ENCODE measurements at places on chromosomes 2 and 18. TPM values are rescaled to one million over a fixed set of nuclear protein-coding genes. Genes with fewer than 3 reads are reported as not detected.

PRKAG3 gene
- total RNA-seq: under 0.01 TPM

SGO2 gene
- total RNA-seq: 28.6 TPM

MYO7B gene
- under 0.01 TPM for total RNA-seq

FAM237A gene
- not detected for total RNA-seq

NPPC gene
- not detected for total RNA-seq

HRH4 gene
- total RNA-seq: under 0.01 TPM

CCDC74B gene
- total RNA-seq: 2.3 TPM

ABCG5 gene
- total RNA-seq: not detected

COL4A4 gene
- 24.0 TPM for total RNA-seq

ESPNL gene
- 0.58 TPM for total RNA-seq

CD207 gene
- not detected for total RNA-seq

AUP1 gene
- total RNA-seq: 110 TPM

RAPH1 gene
- 14.2 TPM for total RNA-seq

XDH gene
- 0.38 TPM for total RNA-seq

TUBA3E gene
- total RNA-seq: not detected

OTX1 gene
- not detected for total RNA-seq

ZAP70 gene
- not detected for total RNA-seq
